ENCODE measurements at places on chromosomes 3 and 15.

DNA sequence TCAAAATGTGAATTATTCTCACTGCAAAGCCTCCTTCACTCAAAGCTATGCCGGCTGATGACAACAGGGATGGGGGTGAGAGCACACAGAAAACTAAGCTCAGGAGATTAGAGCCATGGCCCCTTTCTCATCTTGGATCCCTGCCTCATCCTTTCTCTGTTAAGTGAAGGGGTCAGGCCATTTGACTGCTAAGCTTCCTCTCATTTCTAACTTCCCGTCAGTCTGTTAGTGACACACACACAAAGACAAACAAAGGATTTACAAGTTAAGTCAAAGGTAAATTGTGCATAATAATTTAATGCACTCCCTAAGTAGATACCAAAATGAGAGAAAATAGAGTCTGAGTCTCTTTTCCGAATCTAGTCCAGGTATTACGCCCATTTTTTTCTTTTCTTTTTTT, 1.2 kb downstream of the SS18L2 start:
- DNase-seq, result no peak

DNA sequence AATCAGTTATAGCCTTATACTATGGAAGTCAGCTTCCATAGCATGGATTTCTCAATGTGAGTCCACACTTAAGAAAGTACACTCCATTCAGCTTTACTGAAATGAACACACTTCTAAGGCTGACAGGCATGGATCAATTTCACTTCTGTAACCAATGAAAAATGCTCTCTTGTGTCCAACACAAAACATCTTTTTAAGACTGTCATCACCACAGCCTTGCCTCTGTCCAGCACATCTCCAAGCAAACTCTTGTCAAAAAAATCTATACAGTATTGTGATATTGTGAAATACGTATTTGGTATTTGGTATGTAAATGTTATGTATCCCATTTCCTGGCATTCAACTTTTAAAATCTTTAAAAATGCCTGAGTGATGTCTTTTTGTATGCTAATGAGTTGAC, 208.7 kb downstream of the RAP2B start:
- DNase-seq, result no peak

GRCh38 chr15:71042356-71042922, 72.8 kb upstream of the THSD4 start:
- DNase-seq, result no peak

DNA sequence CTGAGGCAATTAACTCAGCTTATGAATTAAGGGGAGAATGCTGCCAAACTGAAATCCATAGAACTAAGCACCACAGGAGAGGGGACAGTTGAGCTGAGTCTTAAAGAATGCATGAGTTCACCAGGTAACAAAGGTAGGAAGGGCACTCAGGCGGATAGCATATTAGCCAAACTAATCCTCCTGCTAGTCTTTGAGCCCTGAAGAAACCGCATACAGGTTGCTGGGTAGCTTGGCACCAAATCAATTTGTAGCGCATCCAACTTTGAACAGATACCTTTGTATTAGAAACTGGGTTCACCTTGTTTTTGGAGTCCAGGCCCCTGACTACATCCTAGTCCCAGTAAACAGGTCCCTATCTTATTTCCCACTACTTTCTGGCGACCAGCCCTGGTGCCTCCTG, 93.7 kb downstream of the FRMD4B start:
- DNase-seq, result no peak

GRCh38 chr3:122239112-122239511, 55.6 kb downstream of the CASR start:
- DNase-seq, result no peak

DNA sequence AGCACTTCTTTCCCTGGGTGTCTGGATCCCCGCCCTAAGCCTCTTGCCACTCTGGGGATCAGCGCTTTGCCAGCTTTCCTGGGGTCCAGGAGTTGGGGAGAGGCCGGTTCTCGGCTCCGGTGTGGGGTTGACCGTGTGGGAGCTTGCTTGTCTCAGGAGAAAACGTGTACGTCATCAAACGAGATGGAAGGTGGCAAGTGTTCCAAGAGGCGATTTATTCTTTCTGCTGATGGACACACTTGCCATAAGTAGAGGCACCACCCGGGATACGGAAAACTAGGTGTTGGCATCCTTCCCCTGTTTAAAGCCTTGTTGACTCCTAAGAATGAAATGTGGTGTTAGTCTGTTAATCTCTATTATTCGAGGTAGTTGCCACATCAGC, 295 bp downstream of the ZWILCH start:
- DNase-seq, result no peak

DNA sequence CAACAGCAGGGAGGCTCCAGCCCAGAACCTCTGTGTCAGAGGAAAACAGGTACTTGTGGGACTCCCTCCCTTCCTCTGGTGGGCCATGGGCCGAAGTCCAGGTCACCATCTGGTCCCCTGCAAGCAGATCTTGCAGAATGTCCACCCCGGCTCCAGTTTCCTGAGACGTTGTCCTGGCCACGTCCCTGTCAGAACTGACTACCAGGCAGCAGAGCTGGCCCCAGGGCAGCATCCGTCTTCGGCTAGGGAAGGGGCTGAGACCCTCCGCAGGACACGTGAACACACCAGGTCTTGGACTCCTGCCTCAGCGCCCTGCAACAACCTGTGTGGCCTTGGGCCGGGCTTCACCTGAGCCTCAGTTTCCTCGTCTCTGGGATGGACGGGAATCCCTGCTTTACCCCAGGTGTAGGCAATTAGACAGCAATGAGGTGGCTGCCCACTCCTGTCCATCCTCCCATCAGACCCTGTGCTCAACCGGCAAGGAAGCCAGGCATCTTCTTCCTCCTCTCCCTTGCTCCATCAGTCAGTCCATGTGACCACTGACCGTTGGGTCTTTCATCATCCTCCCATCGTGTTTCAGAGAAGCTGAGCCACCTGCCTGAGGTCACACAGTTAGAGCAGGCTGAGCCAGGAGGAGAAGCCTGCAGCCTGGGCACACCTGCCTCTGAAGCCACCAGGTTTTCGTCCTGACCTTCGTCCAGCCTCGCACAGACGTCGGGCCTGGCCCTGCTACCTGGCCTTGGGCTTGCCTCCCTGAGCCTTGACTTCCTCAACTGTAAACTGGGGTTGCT, 8.9 kb upstream of the PRKCD start:
- no peak for DNase-seq
